ENCODE measurements at places on chromosomes 3 and 15. TPM values are rescaled to one million over a fixed set of nuclear protein-coding genes. Genes with fewer than 3 reads are reported as not detected.

TMCO5A gene
- not detected for total RNA-seq

MDFIC2 gene
- total RNA-seq: not detected

TMEM158 gene
- 5.6 TPM for total RNA-seq

SLITRK3 gene
- total RNA-seq: not detected

SMCO1 gene
- total RNA-seq: not detected

IL16 gene
- 0.19 TPM for total RNA-seq

MAP6D1 gene
- 0.75 TPM for total RNA-seq

AHSG gene
- total RNA-seq: not detected

COX17 gene
- 28.8 TPM for total RNA-seq

TRANK1 gene
- 5.8 TPM for total RNA-seq

ESYT3 gene
- 0.09 TPM for total RNA-seq

HTD2 gene
- 3.8 TPM for total RNA-seq

GOLGA6A gene
- not detected for total RNA-seq

ATP2B2 gene
- total RNA-seq: not detected

C3orf70 gene
- 0.90 TPM for total RNA-seq

MUSTN1 gene
- not detected for total RNA-seq

PLA2G4E gene
- total RNA-seq: not detected

DUOXA2 gene
- total RNA-seq: not detected

GOLGA8K gene
- total RNA-seq: 0.28 TPM

MCTP2 gene
- 0.47 TPM for total RNA-seq

HYKK gene
- total RNA-seq: 0.94 TPM

RPL35A gene
- 674 TPM for total RNA-seq

MESP2 gene
- total RNA-seq: 0.18 TPM

OXTR gene
- total RNA-seq: 10.7 TPM

ATP2C1 gene
- total RNA-seq: 224 TPM

GXYLT2 gene
- 0.54 TPM for total RNA-seq

CD96 gene
- total RNA-seq: not detected

CEP19 gene
- 2.4 TPM for total RNA-seq

IL12A gene
- 0.47 TPM for total RNA-seq

CACNA2D3 gene
- not detected for total RNA-seq

RARRES1 gene
- total RNA-seq: 4.2 TPM

EPHB3 gene
- total RNA-seq: under 0.01 TPM

OR5H15 gene
- total RNA-seq: not detected

GOLGA8F gene
- total RNA-seq: not detected

GCSAM gene
- not detected for total RNA-seq
